Osteocyte (in vitro differentiated cells): ENCODE measurements at places on chromosomes 16 and 17.
A peak's percentile ranks its signal among the peaks of the same experiment; 100 is the strongest.

DNA sequence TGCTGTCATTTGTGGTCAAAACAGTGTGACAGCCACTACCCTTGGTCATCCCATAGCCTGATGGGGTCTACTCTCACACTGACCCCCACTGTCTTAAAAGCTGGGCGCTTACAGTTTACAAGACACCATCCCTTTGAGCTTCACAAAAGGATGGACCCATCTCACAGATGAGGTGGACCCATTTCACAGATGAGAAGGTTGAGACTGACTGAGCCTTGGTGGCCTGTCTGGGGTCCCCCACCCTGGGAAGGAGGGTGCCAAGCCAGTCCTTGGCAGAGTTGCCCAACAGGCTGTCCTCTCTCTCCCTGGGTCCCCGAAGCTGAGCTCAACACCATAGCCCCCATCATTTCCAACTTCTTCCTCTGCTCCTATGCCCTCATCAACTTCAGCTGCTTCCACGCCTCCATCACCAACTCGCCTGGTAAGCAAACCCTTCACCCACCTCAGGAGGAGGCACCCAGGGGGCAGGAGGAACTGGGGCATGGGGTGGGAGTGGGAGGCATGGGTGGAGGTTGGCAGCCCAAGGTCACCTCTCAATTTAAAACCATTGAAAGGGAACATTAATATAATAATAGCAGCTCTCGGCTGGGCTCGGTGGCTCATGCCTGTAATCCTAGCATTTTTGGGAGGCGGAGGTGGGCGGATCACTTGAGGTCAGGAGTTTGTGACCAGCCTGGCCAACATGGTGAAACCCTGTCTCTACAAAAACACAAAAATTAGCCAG lies 17.2 kb downstream of the SLC12A3 start:
- H3K4me1 ChIP-seq, result no peaks in the 10 kb centered on the region
- no peaks in the 10 kb centered on the region for H3K27me3 ChIP-seq
- no peaks in the 10 kb centered on the region for H3K36me3 ChIP-seq
- no peak for DNase-seq
- no peak overlapping the region for H3K27ac ChIP-seq
- no peak overlapping the region for H3K4me3 ChIP-seq

DNA sequence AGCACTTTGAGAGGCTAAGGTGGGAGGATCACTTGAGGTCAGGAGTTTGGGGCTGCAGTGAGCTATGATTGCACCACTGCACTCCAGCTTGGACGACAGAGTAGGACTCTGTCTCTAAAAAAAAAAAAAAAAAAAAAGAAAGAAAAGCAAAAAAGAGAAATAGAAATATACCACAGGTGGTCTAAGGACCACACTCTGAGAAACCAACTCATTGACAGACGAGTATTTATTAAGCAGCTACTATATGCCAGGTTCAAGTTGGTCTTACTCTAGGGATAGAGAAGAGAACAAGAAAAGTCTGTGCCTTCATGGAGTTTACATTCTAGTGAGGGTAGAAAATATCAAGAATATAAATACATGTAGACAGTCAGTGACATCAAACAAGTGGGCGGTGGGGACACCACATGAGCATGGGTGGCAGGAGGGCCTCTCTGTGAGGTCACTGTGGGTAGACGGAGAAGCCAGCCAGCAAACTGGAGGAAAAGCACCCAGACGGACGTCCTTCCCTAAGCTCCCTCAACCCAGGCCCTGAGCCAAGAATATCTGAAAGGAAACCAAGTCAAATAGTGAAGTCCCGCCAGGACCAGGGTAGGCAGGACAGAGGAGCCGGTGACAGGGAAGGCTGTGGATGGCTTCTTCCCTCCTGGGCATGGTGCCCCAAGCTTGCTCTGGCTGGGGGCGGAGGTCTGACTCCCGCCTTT lies 4.7 kb downstream of the CDIPT start:
- no peaks in the 10 kb centered on the region for H3K27me3 ChIP-seq
- H3K27ac ChIP-seq, result no peak overlapping the region
- peaks cover 14% of the 10 kb centered on the region for H3K4me1 ChIP-seq
- no peak for DNase-seq

- H3K27me3 ChIP-seq, result no peaks in the 10 kb centered on the region
- H3K4me1 ChIP-seq, result peaks cover 11% of the 10 kb centered on the region
- H3K27ac ChIP-seq, result no peak overlapping the region
- peaks cover 47% of the 10 kb centered on the region for H3K36me3 ChIP-seq
- H3K4me3 ChIP-seq, result no peak overlapping the region
These were observed 23.4 kb downstream of the CYLD start for GRCh38 chr16:50765260-50765659.

- no peak within 1 kb of the TSS for H3K27ac ChIP-seq
- peaks cover 10% of the 10 kb centered on the region for H3K4me1 ChIP-seq
- DNase-seq, result no peak
- no peaks in the 10 kb centered on the region for H3K36me3 ChIP-seq
- H3K4me3 ChIP-seq, result peak within 1 kb of the TSS; percentile 73
These were observed at the start of gene STX1B for GRCh38 chr16:31010585-31011325. STX1B (minus strand) TSS chr16:31010638; CDS start chr16:31010396, 242 bp downstream.

DNA sequence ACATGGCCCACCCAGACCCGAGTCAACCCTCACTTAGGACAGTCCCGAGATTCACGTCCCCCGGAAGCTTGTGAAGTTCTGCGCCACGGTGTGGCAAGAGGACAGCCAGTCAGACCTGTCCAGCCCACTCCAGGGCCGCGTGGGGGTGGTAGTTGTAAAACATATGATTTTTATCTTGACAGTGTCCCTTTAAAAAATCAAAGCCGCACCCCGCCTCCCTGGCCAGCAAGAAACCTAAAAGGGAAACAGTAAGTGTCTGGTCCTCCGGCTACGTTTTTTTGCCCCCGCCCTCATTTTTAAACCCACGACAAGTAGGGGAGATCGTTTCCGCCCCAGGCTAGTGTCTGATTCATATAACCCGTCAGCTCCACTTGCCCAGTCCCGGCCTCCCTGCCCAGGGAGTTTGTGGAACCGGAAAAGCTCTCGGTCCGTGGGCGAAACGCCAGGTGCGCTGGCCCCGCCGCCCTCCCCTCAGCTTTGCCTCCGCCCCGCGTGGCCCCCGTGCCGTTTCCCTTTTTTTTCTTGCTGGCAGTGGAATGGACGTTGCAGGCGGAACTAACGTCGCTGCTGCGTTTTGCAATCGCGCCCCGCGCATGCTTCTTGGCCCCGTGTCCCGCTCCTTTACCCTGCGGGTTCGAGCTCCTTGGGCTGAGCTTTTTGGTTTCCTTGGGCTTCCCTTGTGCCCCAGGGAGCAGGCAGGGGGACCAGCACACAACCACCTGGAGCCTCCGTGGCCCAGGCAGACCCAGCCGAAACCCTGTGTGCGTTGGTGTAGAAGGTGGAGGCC lies 13.3 kb upstream of the NUDT16L1 start:
- H3K4me3 ChIP-seq, result no peak overlapping the region
- no peaks in the 10 kb centered on the region for H3K27me3 ChIP-seq
- no peaks in the 10 kb centered on the region for H3K4me1 ChIP-seq

DNA sequence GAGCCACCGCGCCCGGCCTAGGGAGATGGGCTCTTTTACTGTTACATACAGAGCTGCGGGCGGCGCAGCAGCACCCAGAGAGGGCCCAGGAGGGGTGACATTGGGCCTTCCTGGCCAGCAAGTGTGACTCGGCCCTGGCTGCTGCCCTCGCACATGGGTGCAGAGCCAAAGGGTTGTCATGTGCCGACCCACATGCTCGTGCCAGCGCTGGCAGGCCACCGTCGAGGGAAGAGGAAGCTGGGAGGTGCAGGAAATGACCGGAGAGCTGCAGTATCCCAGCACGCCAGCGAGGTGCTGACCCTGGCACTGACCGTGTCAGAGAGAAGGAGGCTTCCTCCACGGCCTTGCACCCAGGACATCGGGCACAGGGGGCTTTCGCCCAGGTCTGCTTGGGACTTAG lies 8.0 kb downstream of the ENDOV start:
- no peak overlapping the region for H3K27ac ChIP-seq
- peaks cover 4% of the 10 kb centered on the region for H3K4me1 ChIP-seq
- DNase-seq, result no peak

DNA sequence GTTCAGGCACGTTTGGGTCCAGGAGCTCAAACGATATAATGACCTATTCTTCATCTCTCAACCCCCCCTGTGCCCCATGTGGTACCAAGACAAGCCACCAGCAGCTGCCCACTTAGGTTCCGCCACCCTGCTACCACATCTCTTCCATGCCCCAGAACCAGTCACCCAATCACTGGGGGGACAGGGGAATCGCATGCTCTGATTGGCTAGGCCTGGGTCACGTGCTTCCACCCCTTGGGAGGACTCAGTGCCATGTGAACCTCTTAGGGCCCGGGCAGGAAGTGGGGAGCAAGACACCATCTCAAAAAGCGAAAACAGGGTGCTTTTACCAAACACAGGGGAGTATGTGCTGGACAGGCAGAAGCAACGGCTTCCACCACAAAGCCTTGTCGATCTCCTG lies 91.3 kb downstream of the KATNIP start:
- H3K27me3 ChIP-seq, result no peaks in the 10 kb centered on the region
- no peak for DNase-seq
- peaks cover 2% of the 10 kb centered on the region for H3K4me1 ChIP-seq

- H3K4me3 ChIP-seq, result no peak overlapping the region
- peaks cover 4% of the 10 kb centered on the region for H3K4me1 ChIP-seq
- no peaks in the 10 kb centered on the region for H3K27me3 ChIP-seq
- DNase-seq, result no peak
These were observed 29.8 kb downstream of the PITPNM3 start for GRCh38 chr17:6526362-6527152.

GRCh38 chr16:21646721-21647561 lies 5.5 kb downstream of the IGSF6 start:
- no peaks in the 10 kb centered on the region for H3K27me3 ChIP-seq
- no peak for DNase-seq
- peaks cover 2% of the 10 kb centered on the region for H3K36me3 ChIP-seq
- peaks cover 30% of the 10 kb centered on the region for H3K4me1 ChIP-seq
- peak overlapping the region; percentile 85 for H3K27ac ChIP-seq
- H3K4me3 ChIP-seq, result no peak overlapping the region

DNA sequence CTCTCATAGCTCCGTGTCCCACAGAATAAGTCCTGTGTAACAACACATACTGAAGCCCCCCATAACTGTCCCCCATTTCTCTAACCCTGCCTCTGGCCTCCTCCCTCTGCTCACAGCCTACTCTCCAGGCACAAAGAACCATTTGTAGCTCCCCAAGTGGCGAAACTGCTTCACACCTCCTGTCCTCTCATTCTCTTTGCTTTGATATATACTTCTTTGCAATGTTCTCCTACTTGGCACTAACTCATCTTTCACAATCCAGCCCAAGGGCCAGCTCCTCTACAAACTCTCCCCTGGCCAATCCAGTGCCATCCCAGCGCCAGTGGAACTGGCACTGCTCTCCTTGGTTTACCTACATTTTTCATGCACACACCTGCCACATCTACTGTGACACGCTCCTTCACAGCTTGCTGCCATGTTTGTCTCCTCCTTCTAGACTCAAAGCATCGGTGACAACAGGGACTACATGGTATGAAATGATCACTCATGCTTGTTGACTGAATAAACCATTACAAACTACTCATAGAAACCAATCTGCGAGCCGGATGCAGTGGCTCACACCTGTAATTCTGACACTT lies 12.8 kb downstream of the CYTH1 start:
- no peak overlapping the region for H3K27ac ChIP-seq
- H3K36me3 ChIP-seq, result peaks cover 4% of the 10 kb centered on the region
- H3K4me1 ChIP-seq, result peaks cover 21% of the 10 kb centered on the region
- DNase-seq, result no peak

GRCh38 chr17:74118504-74118903 lies 85.0 kb upstream of the RPL38 start:
- DNase-seq, result no peak
- H3K27me3 ChIP-seq, result peaks cover 11% of the 10 kb centered on the region
- H3K36me3 ChIP-seq, result no peaks in the 10 kb centered on the region

DNA sequence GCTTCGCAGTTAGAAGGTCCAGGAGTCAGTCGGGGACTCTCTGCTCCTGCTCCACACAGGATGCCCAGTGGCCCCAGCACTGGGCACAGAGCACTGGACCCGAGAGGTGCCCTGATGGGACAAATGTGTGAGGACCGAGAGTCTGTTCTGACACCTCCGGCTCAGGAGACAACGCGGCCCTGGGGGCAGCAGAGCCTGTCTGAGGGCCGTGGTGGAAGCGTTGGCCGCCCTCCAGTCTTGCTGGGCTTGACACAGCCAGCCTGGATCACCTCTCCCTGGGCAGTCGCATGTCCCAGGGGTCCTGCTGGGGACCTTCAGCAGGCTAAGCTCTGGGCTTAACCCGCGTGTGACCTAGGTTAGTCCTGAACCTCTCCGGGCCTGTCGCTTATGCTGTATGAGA lies 23.1 kb downstream of the LGALS9 start:
- H3K27ac ChIP-seq, result no peak overlapping the region
- H3K4me1 ChIP-seq, result no peaks in the 10 kb centered on the region
- H3K36me3 ChIP-seq, result peaks cover 2% of the 10 kb centered on the region

DNA sequence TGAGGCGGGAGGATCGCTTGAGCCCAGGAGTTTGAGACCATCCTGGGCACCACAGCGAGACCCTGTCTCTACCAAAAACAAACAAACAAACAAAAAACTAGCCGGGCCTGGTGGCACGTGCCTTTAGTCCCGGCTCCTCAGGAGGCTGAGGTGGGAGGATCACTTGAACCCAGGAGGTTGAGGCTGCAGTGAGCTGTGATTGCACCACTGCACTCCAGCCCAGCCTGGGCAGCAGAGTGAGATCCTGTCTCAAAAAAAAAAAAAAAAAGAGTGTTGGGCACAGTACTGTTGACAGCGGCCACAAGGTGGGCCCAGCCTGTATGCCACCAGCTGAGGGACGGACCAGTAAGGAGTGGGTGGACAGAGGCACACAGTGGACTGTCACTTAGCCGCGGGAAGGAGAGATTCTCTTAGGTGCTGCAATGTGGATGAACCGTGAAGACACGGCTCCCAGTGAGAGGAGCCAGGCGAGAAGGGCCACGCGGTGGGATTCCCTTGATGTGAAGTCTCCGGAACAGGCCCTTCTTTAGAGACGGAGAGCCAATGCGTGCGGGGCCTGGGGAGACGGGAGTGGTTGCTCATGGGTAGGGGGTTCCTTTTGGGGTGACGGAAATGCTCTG lies 31.1 kb downstream of the GSE1 start:
- no peak overlapping the region for H3K27ac ChIP-seq
- H3K4me3 ChIP-seq, result no peak overlapping the region
- H3K36me3 ChIP-seq, result peaks cover 3% of the 10 kb centered on the region
- H3K27me3 ChIP-seq, result no peaks in the 10 kb centered on the region

GRCh38 chr17:15966879-15967248 lies 21.9 kb downstream of the ADORA2B start:
- H3K4me3 ChIP-seq, result peak overlapping the region; percentile 8
- H3K27me3 ChIP-seq, result no peaks in the 10 kb centered on the region
- H3K4me1 ChIP-seq, result peaks cover 43% of the 10 kb centered on the region
- H3K36me3 ChIP-seq, result peaks cover 4% of the 10 kb centered on the region
- H3K27ac ChIP-seq, result peak overlapping the region; percentile 91

DNA sequence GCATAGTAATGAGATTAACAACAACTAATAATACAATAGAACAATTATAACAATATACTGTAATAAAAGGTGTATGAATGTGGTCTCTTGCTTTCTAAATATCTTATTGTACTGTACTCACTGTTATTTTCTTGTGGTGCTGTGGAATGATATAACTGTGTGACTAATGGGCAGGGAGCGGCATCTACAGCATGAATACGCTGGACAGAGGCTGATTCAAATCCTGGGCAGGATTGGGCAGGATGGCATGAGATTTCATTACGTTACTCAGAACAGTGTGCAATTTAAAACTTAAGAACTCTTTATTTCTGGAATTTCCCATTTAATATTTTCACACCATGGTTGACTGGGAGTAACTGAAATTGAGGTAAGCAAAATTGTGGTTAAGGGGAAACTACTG lies 1239.8 kb upstream of the GOT2 start:
- no peaks in the 10 kb centered on the region for H3K27me3 ChIP-seq
- H3K27ac ChIP-seq, result no peak overlapping the region
- H3K36me3 ChIP-seq, result no peaks in the 10 kb centered on the region
- no peaks in the 10 kb centered on the region for H3K4me1 ChIP-seq

- DNase-seq, result no peak
- peaks cover 3% of the 10 kb centered on the region for H3K36me3 ChIP-seq
- H3K27me3 ChIP-seq, result no peaks in the 10 kb centered on the region
- peaks cover 26% of the 10 kb centered on the region for H3K4me1 ChIP-seq
- H3K27ac ChIP-seq, result peak overlapping the region; percentile 29
These were observed 10.1 kb downstream of the AFMID start for GRCh38 chr17:78197147-78197832.
